ENCODE measurements at places on chromosomes 1 and 21. TPM values are rescaled to one million over a fixed set of nuclear protein-coding genes. Genes with fewer than 3 reads are reported as not detected.

GRCh38 chr1:2382621-2383361 is 8.6 kb downstream of the MORN1 start:
- peak; percentile 60 for DNase-seq
- H3K4me3 ChIP-seq: no peak overlapping the region
- H3K36me3 ChIP-seq: no peaks in the 10 kb centered on the region
- no peak overlapping the region for H3K27ac ChIP-seq
- H3K27me3 ChIP-seq: no peaks in the 10 kb centered on the region

DNA sequence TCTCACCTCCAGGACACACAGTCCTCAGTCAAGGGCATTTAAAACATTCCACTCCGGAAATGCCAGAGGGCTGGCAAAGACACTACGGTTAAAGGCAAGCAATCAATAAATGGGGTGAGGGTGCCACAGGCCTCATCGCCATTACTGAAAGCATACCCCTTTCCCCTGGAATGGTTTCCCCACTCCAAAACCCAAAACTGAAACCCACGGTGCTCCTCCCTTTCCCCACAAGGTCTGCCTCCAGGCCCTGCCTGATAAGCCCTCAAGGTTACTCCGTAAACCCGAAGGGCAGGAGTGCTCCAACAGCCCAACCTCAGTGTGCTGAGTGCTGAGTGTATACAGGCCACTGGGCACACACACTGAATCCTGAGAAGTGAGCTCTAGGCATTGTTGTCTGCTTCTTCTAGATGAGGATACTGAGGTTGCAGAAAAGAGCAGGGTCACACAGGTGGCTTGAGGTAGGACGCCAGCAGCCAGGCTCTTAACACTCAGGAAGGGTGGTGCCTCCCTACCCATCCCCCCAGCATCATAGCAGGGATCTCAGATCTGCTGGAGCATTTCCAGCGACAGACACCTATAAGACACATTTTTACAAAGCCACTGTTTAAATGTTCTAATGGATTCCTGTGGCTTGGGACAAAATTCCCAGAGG is 29.0 kb downstream of the SSBP3 start:
- no peak for DNase-seq
- peak overlapping the region; percentile 43 for H3K4me3 ChIP-seq
- no peaks in the 10 kb centered on the region for H3K27me3 ChIP-seq
- H3K4me1 ChIP-seq: peaks cover 70% of the 10 kb centered on the region
- peaks cover 21% of the 10 kb centered on the region for H3K36me3 ChIP-seq

GRCh38 chr1:29094954-29095353 is 28.7 kb downstream of the TMEM200B start:
- H3K27ac ChIP-seq: no peak overlapping the region
- DNase-seq: no peak
- peaks cover 40% of the 10 kb centered on the region for H3K36me3 ChIP-seq
- H3K4me1 ChIP-seq: peaks cover 2% of the 10 kb centered on the region
- no peak overlapping the region for H3K4me3 ChIP-seq

GRCh38 chr1:1132042-1132950 is 16.4 kb upstream of the C1orf159 start:
- H3K4me1 ChIP-seq: peaks cover 5% of the 10 kb centered on the region
- peaks cover 6% of the 10 kb centered on the region for H3K27me3 ChIP-seq
- H3K36me3 ChIP-seq: no peaks in the 10 kb centered on the region
- H3K4me3 ChIP-seq: no peak overlapping the region
- no peak overlapping the region for H3K27ac ChIP-seq

GRCh38 chr1:164886101-164886500 is 327.1 kb downstream of the PBX1 start:
- H3K4me1 ChIP-seq: no peaks in the 10 kb centered on the region
- H3K27me3 ChIP-seq: no peaks in the 10 kb centered on the region
- H3K27ac ChIP-seq: no peak overlapping the region
- no peak overlapping the region for H3K4me3 ChIP-seq
- no peaks in the 10 kb centered on the region for H3K36me3 ChIP-seq

OR2AK2 gene
- not detected for total RNA-seq

Data from activated naive CD8-positive, alpha-beta T cell treated with anti-CD3 and anti-CD28 coated beads, Interleukin-2, amount 10 ng/mL, durations not matched to agents 7 days and 5 days (primary cell).